ENCODE measurements at places on chromosomes 16 and 17.

DNA sequence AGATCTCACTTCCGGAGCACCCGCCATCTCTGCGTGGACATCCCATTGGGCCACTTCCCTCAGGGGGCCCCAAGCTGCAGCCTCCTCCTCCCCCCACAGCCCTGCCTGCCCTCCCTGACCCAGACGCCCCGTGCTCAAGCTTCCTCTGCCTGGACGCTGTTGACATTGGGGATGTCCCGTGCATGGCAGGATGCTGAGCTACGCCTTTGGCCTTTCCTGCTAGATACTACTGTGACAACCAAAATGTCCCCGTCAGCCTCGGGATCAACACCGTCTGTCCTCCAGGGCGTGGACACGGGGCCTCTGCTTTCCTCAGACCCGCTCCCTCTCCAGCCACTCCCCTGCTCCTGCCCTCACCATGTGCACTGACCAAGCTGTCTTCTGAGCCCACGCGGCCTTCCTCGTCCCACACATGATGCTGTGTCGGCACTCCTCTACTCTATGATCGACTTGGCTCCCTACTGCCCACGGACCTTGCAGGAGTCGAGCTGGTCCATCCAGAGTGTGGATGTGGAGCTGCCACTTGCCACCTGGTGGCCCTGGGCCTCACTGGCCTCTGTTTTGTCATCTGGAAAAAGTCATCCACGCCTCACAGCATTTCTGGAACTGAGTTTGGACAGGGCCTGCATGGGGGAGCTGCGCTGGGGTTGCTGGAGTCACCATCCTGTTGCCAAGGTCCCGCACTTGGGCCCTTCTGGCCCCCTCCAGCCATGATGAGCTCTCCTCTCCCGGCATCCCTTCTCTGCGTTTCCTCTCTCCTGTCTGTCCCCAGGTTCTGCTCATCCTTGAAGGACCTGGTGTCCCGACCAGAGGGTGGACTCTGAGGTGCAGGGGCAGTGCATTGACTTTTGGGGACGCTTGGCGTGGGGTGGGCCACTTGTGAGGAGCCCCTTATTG lies 221.7 kb upstream of the CIBAR2 start:
- DNase-seq, result no peak

- DNase-seq, result no peak
These were observed 355 bp downstream of the TLE7 start for GRCh38 chr16:71441348-71442050.

DNA sequence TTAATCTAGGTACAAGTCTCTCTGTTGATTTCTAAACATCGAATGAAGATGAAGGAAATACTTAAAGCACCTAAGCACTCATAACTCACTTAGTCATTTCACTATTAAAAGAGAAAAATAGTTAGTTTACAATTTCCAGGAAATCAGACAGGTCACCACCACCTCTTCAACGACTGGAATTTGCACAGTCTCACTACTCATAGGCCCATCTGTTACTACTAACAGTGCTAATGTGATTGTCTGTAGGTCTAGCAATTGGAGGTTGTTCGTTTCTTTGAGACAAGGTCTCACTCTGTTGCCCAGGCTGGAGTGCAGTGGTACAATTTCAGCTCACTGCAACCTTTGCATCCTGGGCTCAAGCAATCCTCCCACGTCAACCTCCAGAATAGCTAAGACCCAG lies 444.6 kb downstream of the MAF start:
- DNase-seq, result no peak

- no peak for DNase-seq
These were observed 56.3 kb downstream of the SF3B3 start for GRCh38 chr16:70579648-70580630.
